ENCODE measurements at places on chromosomes 6 and 20.

GRCh38 chr6:43408259-43408658 lies 19.1 kb upstream of the ABCC10 start:
- DNase-seq = no peak

DNA sequence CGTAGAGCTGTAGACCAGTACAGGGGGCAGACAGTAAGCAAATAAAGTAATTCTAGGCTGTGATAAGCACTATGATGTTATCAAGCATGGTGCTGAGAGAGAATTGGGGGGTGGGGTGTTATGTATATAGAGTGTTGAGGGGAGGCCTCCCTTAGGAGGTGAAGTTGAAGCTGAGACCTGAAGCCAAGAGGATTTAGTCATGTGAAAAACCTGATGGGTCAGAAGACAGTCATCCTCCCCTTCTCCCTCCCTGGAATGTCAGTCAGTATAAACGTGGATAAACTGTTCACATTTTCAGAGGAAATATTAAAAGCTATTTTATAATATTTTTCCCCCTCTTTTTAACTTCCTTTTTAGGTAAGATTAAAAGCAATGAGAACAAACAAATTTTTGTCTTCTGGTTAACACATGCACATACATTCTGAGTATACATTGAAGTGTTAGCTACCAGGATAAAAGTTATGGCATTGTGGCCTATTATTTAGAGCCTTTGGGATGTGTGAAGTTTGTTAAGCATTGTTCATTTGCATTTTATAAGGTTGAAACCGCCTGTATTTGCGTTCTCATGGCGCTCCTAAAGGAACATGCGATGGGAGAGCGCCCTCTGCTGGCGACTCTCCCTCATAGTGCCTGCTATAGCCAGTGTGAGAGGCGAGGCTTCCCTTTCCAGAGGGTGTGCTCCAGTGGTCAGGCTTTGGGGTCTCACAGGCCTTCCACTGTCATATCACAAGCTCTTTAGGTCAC lies 35.4 kb upstream of the MAPK13 start:
- peak; percentile 67 for DNase-seq

DNA sequence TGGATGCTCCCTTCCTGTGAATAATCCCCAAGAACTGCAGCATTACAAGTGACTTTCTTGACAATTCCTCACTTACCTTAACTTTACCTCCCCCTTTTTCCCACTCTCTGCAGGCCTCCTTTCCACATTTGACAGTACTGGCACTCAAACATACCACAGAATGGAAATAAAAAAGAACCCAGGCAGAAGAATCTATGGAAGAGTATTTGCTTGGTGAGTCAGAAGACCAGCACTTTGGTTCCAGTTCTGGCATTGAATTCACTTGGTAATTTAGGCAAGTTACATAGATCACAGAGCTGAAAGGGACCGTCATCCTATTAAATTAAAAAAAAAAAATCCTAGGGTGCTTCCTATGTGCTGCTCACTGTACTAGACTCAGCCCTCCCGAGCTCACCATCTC lies 55.0 kb downstream of the BTBD9 start:
- DNase-seq = no peak

DNA sequence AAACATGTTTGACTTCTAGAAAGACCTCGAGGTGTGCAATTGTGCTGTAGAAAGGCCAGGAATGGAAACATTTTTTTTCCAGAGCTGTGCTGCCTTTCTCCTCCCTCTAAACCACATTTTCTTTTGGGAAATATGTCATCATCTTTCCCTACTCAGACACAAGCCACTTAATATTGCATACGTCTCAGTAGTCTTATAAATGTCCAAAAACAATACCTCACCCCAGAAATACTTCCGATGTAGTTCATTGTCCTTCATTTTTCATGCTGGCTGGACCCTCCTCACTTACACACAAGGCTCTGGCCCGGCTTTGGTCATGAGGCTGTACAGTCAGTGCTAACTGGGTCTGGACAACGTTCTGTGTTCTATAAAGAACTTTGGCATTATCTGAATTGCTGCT lies 126.4 kb downstream of the SCML4 start:
- no peak for DNase-seq

GRCh38 chr6:157322792-157323254 lies 496 bp downstream of the TMEM242 start:
- DNase-seq = no peak

GRCh38 chr6:53934023-53934422 lies 139.2 kb downstream of the LRRC1 start:
- DNase-seq = no peak

DNA sequence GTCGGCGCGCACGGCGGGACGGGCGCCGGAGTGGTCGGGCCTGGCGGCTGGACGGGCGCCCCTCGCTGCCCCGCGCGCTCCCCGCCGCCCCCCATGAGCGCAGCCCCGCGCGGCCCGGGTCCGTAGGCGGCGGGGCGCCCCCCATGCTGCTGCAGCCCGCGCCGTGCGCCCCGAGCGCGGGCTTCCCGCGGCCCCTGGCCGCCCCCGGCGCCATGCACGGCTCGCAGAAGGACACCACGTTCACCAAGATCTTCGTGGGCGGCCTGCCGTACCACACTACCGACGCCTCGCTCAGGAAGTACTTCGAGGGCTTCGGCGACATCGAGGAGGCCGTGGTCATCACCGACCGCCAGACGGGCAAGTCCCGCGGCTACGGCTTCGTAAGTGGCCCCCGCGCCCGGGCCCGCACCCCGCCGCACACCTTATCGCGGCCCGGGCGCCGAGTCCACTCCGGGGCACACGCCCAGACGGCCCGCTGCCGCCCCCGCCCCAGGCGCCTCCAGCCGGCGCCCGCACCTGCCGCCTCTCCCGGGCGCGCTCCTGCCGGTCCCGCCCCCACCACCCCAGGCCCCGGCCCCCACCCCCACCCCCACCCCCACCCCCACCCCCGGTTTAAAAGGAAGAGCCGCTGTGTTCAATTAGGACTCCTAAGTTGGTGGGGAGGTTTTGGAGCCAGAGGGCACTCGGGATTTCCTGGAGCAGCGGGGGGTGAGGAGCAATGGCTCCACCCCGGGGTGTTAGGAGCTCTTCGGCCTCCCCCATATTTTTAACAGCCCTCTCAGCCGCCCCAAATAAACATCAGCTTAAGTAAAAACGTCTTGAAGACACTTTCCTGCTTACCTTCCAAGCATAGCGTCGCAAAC lies 474 bp downstream of the RBM38 start:
- DNase-seq = no peak

DNA sequence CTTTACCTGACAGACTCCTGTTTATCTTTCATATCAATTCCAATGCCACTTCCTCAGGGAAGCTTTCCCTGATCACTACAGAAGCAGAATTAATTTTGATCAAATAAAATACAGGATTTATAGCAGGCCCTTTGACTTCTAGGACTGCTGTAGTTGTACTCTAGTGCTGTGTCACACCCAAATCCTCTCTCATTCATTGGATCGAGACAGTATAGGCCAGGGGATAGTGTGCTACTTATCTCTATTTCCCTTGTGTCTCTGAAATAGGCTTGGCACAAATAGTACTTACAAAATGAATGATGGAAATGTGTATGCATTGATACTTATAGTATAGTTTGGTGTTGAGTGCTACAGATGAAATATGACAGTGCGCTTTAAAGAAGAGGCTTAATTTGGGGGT lies 19.8 kb downstream of the RALY start:
- DNase-seq = no peak

DNA sequence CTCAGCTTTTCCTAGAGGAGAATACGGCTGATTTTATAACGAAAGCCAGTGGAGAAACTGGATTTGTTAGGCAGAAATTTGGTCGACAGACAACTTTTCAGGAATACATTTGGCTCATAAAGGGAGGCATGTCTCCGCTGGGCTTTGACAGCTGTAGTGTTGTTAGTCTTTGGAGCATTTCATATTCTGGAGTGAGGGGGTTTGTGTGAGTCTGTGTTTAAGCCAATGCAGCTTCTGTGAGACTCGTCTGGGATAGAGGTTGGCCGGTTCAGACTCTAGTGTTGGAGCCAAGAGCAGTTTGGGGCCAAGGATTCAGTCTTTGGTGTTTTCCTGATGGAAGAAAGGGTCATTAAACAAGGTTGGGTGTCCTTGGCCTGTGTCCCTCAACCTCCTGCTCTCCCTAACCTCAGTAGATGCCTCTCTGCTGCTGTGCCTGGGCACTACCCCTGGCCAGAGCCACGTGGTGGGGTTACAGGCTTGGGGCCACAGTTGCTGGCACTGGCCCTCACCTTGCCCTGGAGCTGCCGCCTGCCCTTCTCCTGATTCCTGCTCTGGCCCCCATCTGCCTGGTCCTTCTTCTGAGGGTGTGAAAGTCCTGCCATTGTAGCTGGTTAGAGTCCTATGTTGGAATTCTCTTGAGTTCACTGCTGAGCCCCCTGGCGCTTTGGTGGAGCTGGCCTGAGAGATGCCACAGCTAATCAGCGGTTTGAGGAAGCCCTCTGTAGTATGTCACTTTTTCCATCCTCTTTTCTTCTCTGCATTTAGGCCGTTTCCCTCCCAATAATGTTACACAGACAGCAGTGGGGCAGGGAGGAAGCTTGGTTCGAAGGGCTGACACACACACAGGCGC lies 6.9 kb downstream of the PTK7 start:
- no peak for DNase-seq

DNA sequence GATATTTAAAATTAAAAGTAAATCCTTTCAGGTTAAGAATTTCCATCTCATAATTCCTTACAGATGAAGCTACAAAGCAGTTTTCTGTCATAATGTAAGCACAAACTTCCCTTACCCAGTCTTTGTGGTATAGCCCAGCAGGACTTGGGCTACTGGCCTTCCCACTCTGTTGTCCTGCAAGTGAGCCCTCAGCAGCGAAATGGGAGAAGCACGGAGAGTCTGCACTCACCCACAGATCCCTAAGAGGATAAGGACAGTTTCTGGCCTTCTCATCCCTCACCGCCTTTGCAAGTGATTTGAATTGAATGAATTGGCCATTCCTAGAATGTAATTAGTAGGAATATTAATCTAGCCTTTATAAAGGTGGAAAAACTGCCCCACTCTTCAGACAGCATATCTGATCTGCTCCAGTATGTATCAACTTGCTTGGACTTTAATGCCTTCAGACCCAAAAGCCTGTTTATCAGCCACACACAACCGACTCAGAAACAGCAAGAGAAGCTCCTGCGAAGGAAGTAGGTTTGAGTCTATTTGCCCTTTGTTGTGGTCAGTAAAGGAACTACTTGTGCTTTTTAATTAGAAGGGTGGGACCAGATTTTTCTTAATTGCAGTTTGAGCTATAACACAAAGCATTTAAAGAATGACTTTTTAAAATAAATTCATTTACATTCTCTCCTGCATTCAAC lies 29.9 kb upstream of the PRDM1 start:
- no peak for DNase-seq

DNA sequence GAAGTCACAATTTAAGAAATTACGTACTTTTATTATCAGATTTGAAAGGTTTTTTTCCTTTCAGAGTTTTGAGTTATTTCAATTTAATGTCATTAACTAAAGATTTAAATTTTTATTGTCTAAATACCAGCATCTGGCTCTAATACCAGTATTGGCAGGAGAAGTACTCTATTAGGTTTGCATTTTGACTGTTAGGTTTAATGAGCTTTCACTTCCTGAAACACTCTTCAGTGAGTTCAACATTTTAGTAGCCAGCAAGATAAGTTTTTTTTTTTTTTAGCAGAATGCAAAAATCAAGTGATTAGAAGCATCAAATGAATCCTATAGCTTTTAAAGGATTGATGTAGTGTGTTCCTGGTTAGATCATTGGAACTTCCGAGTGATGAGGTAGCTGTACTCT lies 34.0 kb upstream of the SCGN start:
- no peak for DNase-seq

GRCh38 chr20:20446001-20446400 lies 78.1 kb downstream of the INSM1 start:
- no peak for DNase-seq

DNA sequence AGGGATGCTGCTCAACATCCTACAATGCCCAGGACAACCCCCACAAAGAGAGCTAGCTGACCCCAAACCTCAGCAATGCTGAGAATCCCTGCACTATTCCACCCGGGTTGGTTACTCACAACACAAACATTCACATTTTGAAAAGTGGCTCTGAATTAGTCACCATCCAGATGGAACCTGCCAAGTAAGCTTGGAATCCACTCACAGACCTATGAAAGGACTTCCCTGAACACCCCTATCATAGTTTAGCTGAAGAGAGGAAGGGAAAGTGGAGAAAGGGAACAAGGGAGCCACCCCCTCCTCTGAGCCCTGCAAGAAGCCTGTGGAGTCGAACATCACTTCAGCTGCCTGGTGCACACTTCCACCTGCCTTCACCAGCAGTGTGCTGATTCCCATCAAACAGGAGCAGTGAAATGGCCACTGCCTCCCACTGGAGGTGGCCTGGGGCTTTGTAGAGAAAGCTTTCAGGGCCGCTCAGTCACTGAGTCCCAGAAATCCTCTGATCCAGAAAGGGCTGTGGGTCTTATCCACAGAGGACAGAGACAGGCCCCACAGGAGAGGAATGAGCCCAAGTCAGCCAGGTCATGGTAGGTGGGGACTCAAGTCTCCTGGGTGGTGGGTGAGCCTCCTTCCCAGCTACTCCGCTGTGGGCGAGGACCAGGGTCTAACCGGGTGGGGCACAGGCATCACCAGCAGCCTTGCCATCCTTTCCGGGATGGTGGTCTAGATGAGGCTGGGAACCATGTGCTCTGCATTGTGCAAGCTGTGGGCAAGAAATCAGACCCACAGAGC lies 203.7 kb downstream of the SYNDIG1 start:
- DNase-seq = no peak

- DNase-seq = no peak
Measured at GRCh38 chr6:18444111-18444510, 57.0 kb downstream of the RNF144B start.

DNA sequence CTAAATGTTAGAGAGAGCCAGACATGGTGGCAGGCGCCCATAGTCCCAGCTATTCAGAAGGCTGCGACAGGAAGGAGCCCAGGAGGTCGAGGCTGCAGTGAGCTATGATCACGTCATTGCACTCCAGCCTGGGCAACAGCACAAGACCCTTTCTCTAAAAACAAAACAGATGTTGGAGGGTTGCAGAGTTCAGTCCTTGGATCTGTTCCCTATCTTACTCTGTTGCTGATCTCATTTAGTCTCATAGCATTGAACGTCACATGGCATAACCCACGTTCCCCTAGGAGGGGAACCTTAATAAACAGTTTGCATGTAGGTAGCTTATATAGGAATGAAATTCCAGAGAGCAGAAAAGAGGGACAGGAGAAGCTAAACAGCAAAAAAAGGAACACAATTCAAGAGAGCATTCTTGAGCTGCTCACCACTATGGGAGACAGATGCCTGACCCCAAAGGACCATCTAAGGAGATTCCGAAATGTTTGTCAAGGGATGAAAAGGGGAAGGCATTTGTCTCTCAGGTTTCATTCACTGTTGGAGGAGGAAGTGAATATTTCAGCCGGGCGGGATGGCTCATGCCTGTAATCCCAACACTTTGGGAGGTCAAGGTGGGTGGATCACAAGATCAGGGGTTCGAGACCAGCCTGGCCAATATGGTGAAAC lies 54.6 kb upstream of the PIM1 start:
- no peak for DNase-seq

DNA sequence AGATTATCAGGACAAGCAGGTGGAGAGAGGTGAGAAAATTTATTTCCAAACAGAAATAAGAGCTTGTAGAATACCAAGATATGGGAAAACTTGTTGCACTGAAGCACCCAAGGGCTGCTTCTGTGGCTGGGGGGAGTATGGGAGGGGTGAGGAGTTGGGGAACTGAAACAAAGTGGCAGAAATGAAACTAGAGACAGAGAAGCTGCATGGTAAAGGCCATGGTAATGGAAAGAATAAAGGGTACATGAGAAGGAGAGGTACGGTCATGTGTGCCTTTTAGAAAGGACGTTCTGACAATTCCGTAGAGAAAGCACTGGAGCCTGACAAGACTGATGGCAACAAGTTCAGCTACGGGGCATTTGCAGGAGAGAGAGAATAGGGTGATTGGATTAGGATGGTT lies 51.6 kb upstream of the RIN2 start:
- DNase-seq = no peak

GRCh38 chr20:3739926-3740451 lies 7.5 kb downstream of the HSPA12B start:
- no peak for DNase-seq
